CD14-positive monocyte (primary cell): ENCODE measurements at places on chromosomes 6 and 20.

DNA sequence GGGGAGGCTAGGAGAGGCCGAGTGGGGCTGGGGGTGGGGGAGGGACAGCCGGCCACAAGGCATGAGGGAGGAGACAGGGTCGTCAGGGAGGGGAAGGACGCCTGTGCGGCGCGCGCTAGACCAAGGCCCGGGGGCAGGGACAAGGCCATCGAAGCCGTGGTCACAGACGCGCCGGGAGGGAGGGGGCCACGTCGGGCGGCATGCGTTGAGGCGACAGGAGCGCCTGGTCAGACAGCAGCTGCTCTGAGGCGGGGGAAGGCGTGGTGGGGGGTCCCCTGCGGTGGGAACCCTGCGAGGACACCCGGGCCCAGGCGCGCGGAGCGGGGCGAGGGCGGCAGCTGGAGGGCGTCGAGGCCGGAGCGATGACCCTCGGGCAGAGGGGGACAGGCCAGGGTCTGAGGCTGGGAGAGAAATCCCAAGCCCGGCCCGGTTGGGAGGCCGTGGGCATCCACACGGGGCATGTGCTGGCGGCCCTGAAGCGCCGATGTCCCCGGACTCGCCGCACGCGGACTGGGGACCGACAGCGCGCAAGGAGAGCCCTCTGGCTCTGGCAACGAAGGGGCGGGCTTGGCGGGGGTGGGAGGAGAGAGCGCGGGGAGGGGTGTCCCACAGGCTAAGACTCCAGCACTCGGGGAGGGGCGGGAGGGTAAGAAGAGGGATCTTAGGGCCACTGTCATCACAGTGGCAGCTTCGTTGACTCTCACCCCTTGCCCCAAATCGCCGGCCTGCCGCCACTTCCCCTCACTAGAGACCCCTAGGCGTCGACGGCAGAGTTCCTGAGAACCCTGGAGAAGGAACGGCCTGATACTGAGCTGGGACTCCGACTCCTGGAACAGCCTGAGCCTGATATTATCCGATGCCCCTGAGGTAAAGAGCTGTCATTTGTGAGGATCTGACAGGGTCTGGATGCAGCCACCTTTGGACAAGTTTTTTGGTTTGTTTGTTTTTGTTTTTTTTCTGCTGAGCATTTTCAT lies 5.0 kb downstream of the TMEM239 start:
- no peak for DNase-seq

DNA sequence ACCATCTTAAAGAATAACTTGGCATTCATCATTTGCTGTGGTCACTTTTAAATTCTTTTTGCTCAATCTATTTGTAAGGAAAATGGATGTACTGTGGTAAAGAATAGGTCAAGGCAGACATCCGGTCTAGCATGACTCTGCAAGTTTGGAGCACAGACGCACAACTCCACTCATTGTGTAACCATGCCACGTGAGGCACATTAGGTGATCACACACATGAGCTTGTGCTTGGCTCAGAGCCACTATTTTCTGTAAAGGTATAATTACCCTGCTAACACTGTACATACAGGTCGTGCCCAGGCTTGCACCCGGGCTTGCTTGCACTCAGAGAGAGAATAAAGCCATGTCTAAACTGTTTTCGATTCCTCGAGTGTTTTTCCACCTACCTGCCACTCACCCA lies 1289.1 kb upstream of the ADGRB3 start:
- no peak for DNase-seq

DNA sequence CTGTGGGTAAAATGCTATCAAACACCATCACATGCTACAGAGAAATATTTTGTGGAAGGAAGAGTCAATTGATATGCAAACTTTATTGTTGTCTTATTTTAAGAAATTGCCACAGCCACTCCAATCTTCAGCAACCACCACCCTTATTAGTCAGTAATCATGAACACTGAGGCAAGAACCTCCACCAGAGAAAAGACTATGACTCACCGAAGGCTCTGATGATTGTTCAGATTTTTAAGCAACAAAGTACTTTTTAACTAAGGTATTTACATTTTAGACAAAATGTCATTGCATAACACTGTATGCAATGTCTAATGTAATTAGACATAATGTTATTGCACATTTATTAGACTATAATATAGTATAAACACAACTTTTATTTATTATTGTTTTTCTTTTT lies 26.2 kb upstream of the MMP24 start:
- DNase-seq = no peak

GRCh38 chr6:131949909-131950766 lies 1.0 kb downstream of the CCN2 start:
- DNase-seq = no peak

DNA sequence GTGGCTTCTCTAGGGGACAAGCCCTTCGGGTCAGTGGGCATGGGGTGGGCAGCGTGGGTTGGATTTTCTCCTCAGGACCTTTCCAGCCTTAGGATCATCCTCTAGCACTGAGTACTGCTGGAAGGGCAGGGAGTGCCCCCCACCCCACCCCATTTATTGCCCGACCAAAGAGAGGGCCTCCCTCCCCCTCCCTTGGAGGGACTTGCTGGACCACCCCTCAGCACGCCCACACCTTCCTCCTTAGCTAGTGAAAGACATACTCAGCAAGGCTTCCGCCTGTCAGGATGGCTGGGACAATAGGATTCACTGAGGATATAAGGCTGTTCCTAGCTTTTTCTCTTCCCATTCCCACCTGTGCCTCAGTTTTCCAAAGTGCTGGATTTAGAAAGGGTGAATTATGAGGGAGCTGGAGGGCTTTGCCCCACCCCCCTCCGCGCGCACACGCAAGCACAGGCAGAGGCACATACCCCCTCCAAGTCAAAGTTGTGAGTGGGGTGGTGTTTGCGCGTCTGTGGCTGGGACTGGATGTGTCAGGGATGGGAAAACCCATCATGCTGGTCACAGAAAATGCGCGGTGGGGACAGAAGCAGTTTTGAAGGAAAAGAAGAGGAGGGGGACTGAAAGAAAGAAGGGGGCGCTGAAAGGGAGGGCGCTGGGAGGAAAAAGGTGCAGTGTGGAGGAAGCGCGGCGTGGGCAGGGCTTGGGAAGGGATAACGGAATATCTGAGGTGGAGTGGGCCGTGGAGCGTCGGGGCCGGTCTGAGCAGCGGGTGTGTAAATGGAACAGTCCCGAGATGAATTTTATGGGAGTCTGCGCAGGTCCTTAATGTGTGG lies 693 bp upstream of the SLC29A1 start:
- no peak for DNase-seq

- DNase-seq = no peak
Observed at GRCh38 chr6:157380458-157380778, 572 bp upstream of the ZDHHC14 start.

- no peak for DNase-seq
Observed at GRCh38 chr6:12458558-12458957, 168.4 kb downstream of the EDN1 start.

- no peak for DNase-seq
Observed at GRCh38 chr20:14775778-14776177, 438.4 kb upstream of the FLRT3 start.

DNA sequence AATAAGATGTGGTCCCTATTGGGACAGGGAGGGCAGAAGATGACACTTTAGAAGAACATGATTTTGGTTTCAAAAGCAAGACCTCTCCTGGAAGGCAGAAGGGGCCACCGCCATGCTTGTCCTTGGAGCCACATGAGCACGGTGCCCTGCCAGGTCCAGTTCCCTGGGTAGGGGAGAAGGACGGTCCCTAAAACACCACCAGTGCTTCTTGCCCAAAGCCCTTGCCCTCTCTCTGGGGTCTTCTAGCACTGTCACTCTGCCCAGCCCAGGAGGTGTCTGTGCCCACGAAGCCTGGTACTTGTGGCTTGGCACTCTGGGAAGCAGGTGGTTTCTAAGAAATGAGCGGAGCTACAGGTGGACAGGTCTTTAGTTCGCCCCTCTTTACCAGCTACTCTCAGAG lies 46.0 kb downstream of the PLCG1 start:
- DNase-seq = no peak

DNA sequence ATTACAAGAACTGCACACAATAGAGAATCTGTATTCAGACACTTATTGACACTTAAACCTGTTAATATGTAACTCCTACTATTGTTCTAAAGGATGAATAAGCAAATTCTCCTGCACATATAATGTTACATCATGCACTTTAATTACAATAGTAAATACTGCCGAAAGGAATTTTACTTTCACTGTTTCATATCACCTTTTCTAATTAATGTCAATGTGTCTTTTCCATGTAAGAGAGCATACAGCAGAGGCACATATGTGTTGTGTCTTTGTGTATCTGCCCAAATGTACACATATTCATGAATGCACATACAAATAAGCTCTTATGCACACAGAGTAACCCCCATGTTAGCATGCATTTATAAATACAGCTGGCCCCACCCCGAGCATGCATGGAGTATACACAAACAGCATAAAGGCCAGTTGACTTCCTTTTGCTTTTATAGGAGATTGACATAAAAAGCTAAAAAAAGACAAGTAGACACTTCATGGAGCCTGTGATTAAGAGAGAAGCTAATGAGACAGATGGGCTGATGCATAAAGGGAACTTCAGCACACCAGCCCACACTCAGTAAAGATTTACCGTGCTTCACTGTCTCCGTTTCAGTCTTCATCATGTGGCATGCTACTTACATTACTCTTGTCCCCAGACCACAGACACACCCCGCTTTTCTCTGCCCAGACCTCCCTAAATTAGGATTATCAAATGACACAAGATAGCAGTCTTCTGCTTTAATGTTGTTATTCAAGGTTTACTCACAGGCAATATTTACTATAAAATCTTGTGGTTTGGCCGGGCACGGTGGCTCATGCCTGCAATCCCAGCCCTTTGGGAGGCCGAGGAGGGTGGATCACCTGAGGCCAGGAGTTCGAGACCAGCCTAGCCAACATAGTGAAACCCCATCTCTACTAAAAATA lies 184.6 kb downstream of the ATXN1 start:
- DNase-seq = no peak
